ENCODE measurements at places on chromosomes 7 and 10.

DNA sequence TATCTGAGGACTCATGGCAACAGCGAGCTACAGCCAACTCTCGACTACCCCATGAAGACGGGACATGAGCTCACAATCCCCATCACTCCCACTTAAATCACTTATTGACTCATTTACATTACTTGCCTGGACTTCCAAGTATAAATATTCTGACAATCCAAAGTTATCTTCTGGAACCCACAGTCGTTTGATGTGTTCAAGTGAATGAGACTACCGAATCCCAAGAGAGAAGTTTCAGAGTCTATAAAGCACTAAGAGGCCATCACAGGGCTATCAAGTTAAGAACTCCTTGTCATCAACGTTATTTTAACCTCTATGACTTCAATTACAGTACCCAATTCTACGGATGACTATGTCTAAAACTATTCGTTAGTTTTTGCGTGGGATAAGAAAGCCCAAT, 11.5 kb upstream of the ANAPC16 start:
- DNase-seq: no peak

DNA sequence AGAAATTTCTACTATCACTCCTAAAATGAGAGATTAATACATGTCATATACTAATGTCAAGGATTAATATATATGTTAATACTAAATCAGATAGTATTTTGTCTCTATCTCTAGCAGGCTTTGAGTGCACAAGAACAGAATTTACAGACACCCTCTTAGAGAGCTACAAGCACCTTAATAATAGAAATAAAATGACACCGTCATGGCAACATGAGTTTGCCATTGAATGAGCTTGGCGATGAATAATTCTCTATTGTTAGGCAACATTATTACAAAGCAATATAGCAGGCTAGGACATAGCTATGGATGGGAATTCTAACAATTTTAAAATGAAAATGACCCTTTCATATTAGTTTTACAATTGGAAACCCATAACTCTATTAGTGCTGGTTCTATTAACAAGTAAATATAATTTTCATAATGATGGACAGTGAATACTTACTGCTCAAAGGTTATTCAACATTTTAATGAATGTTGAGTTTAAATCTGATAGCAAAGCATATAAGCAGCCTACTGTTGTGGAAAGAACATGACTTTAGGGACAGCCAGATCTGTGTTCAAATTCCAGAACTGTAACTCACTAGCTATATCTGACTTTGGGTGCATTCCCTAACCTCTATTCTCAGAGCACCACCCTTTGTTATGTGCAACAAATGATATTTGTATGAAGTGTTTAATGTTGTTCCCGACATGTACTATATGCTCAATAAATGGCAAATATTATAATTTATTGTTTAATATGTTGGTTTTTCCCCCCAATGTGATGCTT, 184.5 kb upstream of the DKK1 start:
- DNase-seq: no peak

DNA sequence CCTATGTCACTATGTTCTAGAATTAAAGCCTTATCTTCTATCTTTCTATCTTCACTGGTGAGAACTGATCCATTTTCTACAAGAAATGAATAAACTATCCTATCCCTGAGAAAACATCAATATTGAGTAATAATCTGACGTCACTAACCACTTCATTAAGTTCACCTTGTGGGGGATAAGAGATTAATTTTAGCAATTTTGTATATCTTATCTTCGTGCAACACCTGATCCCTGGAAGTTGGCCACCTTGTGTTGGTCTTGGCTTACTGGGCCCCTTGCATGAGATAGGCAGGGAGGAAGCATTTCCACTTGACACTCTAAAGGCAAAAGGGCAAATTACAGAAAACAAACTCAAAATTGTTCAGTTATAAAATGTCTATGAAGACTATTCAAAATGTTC, 20.1 kb upstream of the OR6B1 start:
- DNase-seq: no peak

- DNase-seq: no peak
Measured at GRCh38 chr10:89301232-89301631, 614 bp upstream of the IFIT2 start.

DNA sequence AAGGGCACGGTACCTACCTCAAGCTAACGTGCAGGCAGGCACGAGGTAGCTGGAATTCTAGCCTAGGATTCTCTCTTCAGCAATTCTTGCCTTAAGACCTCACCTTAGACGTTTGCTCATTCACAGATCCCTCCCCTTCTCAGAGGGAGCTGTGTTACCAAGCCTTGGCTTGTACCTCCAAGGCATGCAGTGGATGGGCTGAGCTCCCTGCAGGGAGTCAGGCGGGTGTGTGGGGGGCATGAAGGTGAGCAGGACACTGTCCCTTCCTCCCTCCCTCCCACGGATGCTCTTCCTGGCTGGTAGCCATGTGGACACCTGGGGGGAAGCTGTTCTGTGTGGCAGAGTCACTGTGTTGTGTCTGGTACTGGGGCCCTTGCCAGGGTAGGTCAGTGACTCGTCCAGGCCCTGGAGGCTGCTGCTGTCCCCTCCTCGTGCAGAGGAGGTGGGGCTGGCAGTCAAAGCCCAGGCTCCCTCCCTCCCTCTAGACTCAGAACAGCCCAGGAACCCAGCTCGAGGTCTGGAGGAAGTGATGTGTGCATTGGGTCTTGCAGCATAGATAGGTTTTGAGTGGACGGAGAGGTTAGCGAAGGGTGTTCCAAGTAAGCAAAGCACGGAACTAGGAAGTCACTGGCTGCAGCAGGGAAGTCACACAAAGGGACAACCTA, 222.2 kb upstream of the SH2B2 start:
- no peak for DNase-seq

GRCh38 chr7:28410628-28411531, 1.4 kb upstream of the CREB5 start:
- DNase-seq: no peak
